ENCODE measurements at places on chromosomes 6 and 20.

DNA sequence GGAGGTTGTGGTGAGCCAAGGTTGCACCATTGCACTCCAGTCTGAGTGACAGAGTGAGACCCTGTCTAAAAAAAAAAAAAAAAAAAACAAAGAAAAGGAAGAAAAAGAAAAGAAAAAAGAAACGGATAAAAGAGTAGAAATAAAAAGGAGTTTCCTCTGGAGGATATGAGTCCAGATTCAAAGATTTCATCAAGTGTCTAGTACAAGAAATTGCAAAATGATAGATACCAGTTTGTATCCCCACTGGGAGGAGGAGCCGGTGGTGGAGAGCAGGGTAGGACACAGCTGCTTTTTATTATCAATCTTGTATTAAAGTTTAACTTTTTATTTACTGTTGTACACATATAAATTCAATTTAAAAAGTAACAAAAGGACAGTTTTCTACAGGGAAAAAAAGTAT, 113.9 kb downstream of the BMP7 start:
- no peaks in the 10 kb centered on the region for H3K36me3 ChIP-seq
- no peak for DNase-seq
- no peak overlapping the region for H3K4me3 ChIP-seq

DNA sequence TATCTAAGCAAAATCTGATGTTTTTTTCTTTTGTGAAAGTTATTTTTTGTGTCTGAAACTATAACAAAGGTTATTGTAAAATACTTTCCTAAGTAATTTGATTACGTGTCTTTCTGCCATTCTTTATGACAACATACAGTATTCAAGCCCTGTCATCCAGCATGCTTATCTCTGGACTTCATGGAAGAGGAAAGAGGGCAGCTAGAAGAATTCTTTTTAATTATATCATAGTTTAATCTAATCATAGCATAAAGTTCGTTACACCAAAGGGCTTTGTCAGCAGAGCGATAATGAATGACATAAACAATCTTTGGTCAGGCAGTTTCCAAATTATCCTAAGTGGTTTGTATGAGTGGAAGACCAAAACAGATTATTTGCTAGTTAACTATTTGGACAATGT, 3.5 kb downstream of the ENPP3 start:
- no peak overlapping the region for H3K4me3 ChIP-seq
- H3K4me1 ChIP-seq = no peaks in the 10 kb centered on the region
- no peak overlapping the region for H3K27ac ChIP-seq
- H3K36me3 ChIP-seq = no peaks in the 10 kb centered on the region
- DNase-seq = no peak

- H3K36me3 ChIP-seq = no peaks in the 10 kb centered on the region
- H3K27ac ChIP-seq = no peak overlapping the region
- no peaks in the 10 kb centered on the region for H3K4me1 ChIP-seq
- no peaks in the 10 kb centered on the region for H3K27me3 ChIP-seq
- H3K4me3 ChIP-seq = no peak overlapping the region
- no peak for DNase-seq
Observed at GRCh38 chr6:106003268-106003987, 82.7 kb upstream of the PRDM1 start.

GRCh38 chr20:13263451-13263850, 42.4 kb downstream of the ISM1 start:
- no peak overlapping the region for H3K4me3 ChIP-seq
- no peak overlapping the region for H3K27ac ChIP-seq
- no peak for DNase-seq
- H3K36me3 ChIP-seq = no peaks in the 10 kb centered on the region

GRCh38 chr6:27139756-27140579, 107.5 kb upstream of the PRSS16 start:
- peaks cover 23% of the 10 kb centered on the region for H3K4me1 ChIP-seq
- peak overlapping the region; percentile 95 for H3K27ac ChIP-seq
- no peaks in the 10 kb centered on the region for H3K36me3 ChIP-seq
- DNase-seq = peak; percentile 9
- H3K27me3 ChIP-seq = peaks cover 2% of the 10 kb centered on the region
- peak overlapping the region; percentile 96 for H3K4me3 ChIP-seq

GRCh38 chr20:14374196-14374595, 36.8 kb upstream of the FLRT3 start:
- H3K27ac ChIP-seq = no peak overlapping the region
- H3K36me3 ChIP-seq = no peaks in the 10 kb centered on the region
- DNase-seq = no peak
- no peaks in the 10 kb centered on the region for H3K27me3 ChIP-seq

DNA sequence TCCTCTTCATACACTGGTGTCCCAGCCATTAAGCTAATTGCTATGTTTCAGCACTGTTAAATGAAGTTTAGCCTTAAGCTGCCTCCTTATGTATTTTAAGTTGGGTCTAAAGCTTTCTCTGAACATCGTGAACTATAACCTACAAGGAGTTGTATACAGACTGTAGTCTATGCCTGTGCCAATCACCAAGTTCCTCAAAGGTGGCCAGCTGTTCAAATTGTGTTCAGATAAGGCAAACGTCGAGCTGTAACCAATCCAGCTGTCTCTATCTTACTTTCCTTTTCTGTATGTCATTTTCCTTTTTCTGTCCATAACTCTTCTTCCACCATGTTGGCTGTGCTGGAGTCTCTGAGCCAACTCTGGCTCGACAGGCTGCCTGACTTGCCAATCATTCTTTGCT, 199.6 kb downstream of the OGFRL1 start:
- H3K27me3 ChIP-seq = no peaks in the 10 kb centered on the region
- H3K4me1 ChIP-seq = peaks cover 12% of the 10 kb centered on the region
- DNase-seq = no peak
- no peak overlapping the region for H3K4me3 ChIP-seq
- H3K36me3 ChIP-seq = no peaks in the 10 kb centered on the region
- H3K27ac ChIP-seq = no peak overlapping the region
